ENCODE measurements at places on chromosomes 16 and 17.

DNA sequence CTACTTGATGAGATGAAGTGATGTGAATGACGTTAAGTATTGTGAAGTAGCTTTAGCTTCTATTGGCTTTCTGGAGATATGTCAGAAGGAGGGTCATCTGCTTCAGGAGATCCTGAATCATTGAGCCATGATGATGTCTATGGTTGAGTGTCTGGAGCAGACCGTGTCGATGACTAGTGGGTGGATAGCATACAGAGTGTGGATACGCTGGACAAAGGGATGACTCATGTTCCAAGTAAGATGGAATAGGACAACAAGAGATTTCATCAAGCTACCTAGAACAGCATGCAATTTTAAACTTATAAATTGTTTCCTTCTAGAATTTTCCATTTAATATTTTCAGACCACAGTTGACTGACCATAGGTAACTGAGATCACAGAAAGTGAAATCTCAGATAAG is 116.1 kb upstream of the RBBP6 start:
- DNase-seq, result no peak

GRCh38 chr17:5043524-5043923 is 8.3 kb upstream of the SLC52A1 start:
- DNase-seq, result no peak

- no peak for DNase-seq
Measured at GRCh38 chr17:58756246-58757161, 850 bp downstream of the PPM1E start.

DNA sequence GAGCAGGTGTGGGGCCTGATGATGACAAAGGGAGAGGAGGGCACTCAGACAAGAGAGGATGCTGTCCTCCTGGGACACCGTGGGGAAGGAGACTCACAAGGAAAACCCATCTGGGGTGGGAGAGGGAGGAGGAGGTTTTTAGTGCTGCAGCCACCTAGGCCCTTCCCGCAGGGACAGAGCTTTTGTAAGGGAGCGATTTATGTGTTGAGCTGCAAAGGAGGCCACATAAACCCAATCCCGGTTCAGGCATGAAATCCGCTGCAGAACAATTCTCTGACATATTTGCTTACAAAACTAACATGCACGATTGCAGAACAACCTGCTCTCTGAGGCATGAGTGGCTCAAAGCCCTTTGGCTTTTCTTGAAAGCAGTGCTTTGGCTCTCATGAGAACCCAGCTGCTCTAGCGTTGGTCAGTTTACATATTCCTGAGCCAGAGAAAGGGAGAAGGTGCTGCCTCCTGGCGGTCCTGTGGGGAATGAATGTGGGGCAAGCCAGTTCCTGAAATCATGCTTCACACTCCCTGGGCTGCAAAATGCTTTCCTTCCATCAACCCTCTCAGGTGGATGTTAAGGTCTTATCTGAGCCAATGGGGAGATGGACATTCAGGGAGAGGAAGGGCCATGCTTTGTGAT is 122.4 kb upstream of the NLRP1 start:
- peak; percentile 26 for DNase-seq

GRCh38 chr16:2919511-2920255 is 8.0 kb downstream of the FLYWCH1 start:
- DNase-seq, result peak; percentile 51

- DNase-seq, result no peak
Measured at GRCh38 chr16:49932434-49932833, 76.5 kb upstream of the ZNF423 start.
